ENCODE measurements at places on chromosomes 6 and 20.

- no peaks in the 10 kb centered on the region for H3K4me1 ChIP-seq
- no peak for DNase-seq
- no peak overlapping the region for H3K27ac ChIP-seq
- H3K27me3 ChIP-seq, result no peaks in the 10 kb centered on the region
- no peak overlapping the region for H3K4me3 ChIP-seq
These were observed 423.2 kb downstream of the RFPL4B start for GRCh38 chr6:112770308-112770707.

GRCh38 chr20:63738687-63739129, 868 bp upstream of the SLC2A4RG start:
- H3K27me3 ChIP-seq, result no peaks in the 10 kb centered on the region
- H3K36me3 ChIP-seq, result peaks cover 47% of the 10 kb centered on the region
- H3K4me3 ChIP-seq, result peak overlapping the region; percentile 86

DNA sequence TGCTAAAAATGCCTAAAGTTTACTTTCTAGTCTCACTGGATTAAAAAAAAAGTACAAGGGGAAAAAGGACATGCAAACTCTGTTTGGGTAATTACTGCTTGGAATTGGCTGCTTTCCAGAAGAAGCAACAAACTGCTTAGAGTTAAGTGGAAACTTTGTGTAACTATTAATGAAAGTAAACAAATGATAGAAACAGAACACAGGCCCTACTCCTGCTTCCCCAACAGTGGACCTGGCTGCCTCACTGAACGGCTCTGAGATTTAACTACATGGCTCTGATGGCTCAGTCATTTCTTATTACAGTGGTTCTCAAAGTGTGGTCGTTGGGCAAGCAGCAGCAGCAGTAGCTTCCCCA, 108.5 kb downstream of the MAN1A1 start:
- no peak overlapping the region for H3K27ac ChIP-seq
- H3K27me3 ChIP-seq, result no peaks in the 10 kb centered on the region

DNA sequence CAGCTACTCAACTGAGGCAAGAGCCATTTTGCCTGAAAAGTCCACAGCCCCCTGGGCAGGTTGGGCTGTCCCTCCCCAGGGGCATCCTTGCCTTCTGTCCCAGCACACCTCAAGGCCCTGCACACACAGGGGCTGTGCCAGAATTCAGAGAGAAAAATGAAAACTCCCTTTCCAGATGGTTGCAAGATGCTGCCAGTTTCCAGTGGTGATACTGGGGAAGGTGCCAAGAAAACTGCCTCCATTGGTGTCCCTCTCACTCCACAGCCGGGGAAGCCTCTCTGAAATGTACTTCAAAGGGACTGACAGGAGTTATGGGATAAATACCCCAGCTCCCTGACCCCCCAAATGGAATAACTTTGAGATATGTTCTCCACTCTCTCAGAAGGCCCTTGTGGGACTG, 154.2 kb upstream of the MAFB start:
- no peak overlapping the region for H3K4me3 ChIP-seq
- no peaks in the 10 kb centered on the region for H3K4me1 ChIP-seq
- peaks cover 34% of the 10 kb centered on the region for H3K27me3 ChIP-seq
- H3K27ac ChIP-seq, result no peak overlapping the region

DNA sequence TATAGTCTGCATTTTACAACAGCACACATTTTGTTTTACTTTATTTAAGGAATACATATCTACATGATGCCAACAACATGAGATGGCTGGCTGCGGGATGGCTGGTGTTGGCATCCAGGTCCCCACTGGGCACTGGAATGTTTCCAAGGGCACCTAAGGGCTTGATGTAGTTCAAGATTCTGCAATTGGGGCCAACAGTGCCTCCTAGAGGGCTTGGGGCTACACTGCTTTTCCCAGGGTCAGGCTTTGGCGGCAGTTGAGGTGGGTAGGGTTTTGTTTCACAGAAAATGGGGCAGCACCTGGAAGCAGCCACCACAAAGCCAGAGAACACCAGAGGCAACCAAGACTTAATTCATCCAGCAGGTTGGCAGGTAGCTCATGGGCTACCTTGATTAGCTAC, 202.2 kb upstream of the PRND start:
- H3K27ac ChIP-seq, result no peak overlapping the region
- peaks cover 45% of the 10 kb centered on the region for H3K27me3 ChIP-seq
- no peak overlapping the region for H3K4me3 ChIP-seq
- H3K4me1 ChIP-seq, result no peaks in the 10 kb centered on the region
- no peaks in the 10 kb centered on the region for H3K36me3 ChIP-seq
- no peak for DNase-seq

DNA sequence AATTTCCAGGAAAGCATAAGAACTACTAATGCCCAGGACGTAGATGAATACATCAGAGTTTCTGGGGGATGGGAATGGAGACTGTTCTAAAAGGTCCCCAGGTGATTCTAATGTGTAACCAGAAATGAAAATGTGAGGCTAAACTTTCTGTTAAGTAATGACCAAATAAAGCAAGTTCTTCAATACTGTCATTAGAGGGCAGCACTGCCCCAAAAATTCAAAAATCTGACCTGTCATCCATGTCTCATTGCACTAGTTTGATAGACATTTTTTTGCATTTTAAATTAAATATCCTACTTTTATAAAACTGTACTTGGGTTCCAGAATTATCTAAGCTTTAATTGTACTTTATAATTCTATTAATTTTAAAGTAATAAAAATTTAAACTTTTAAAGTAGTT, 94.9 kb downstream of the RFX6 start:
- H3K36me3 ChIP-seq, result no peaks in the 10 kb centered on the region
- no peaks in the 10 kb centered on the region for H3K27me3 ChIP-seq
- H3K27ac ChIP-seq, result no peak overlapping the region
- H3K4me3 ChIP-seq, result no peak overlapping the region
- H3K4me1 ChIP-seq, result no peaks in the 10 kb centered on the region

GRCh38 chr6:27866357-27867050, 45.7 kb downstream of the OR2B2 start:
- H3K27me3 ChIP-seq, result no peaks in the 10 kb centered on the region
- DNase-seq, result peak; percentile 43
- H3K4me1 ChIP-seq, result peaks cover 42% of the 10 kb centered on the region
- peak overlapping the region; percentile 87 for H3K4me3 ChIP-seq

GRCh38 chr6:44061375-44062104, 65.7 kb downstream of the MRPL14 start:
- no peaks in the 10 kb centered on the region for H3K27me3 ChIP-seq
- no peak overlapping the region for H3K27ac ChIP-seq
- no peaks in the 10 kb centered on the region for H3K4me1 ChIP-seq
- DNase-seq, result no peak

- H3K27me3 ChIP-seq, result no peaks in the 10 kb centered on the region
- no peak for DNase-seq
- no peak overlapping the region for H3K4me3 ChIP-seq
- peak overlapping the region; percentile 29 for H3K27ac ChIP-seq
- H3K4me1 ChIP-seq, result peaks cover 55% of the 10 kb centered on the region
- peaks cover 13% of the 10 kb centered on the region for H3K36me3 ChIP-seq
These were observed 21.4 kb downstream of the JARID2 start for GRCh38 chr6:15267221-15267620.

DNA sequence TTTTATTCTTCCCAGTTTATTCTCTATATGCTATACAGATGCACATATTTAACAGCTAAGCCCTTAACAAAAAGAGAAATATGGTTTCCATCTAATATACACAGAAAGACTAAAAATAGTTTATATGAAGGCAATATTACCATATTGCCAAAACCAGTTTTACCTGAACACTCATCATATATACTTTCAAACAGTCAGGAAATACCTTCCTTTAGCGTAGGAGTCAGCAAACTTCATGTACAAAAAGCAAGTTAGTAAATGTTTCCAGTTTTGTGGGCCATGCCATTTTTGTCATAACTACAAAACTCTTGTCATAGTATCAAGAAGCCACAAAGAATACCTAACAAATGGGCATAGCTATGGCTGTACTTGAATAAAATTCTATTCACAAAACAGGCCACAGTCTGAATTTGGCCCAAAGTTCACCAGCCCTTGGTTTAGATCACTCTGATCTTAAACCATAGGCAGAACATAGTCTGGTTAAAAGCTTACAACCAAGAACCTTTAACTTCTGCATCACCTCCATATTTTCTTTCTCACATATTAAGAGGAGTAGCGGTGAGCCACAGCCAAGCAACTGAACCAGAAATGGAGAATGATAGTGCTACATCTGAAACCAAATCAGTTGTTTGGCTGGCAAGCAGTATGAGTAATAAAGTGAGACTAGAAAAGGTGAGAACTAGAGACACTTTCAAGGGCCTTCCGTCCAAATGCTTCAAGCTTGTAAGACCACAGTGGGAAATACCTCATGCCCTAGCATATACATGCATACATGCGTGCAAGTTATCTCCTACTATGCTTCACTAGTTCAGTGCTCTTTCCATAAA, 116.6 kb downstream of the PTPRK start:
- no peak overlapping the region for H3K27ac ChIP-seq
- no peaks in the 10 kb centered on the region for H3K4me1 ChIP-seq
- no peaks in the 10 kb centered on the region for H3K27me3 ChIP-seq
- no peaks in the 10 kb centered on the region for H3K36me3 ChIP-seq

DNA sequence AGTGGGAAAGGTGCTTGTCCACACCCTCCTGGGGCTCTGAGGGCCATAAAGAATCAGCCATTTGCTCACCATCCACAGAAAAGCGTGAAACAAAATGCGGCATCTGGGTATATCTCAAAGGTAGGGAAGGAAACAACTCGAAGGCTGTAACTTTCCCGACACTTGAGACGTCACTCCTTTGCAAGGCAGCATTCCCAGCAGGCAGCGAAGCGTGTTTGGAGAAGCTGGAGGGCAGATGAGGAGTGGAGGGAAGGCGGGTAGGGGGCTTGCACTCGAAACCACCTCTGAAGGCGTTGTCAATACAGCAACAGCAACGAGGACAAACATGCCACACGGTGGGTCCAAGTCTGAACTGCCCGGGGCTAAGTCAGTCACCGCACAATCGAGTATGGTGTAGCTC, 98.4 kb downstream of the FOXC1 start:
- no peak overlapping the region for H3K4me3 ChIP-seq
- H3K36me3 ChIP-seq, result no peaks in the 10 kb centered on the region
- peaks cover 2% of the 10 kb centered on the region for H3K4me1 ChIP-seq

GRCh38 chr20:34943808-34944567, 11.6 kb downstream of the GSS start:
- H3K27ac ChIP-seq, result peak overlapping the region; percentile 7
- peaks cover 16% of the 10 kb centered on the region for H3K36me3 ChIP-seq
- no peaks in the 10 kb centered on the region for H3K27me3 ChIP-seq
- no peak overlapping the region for H3K4me3 ChIP-seq
- H3K4me1 ChIP-seq, result no peaks in the 10 kb centered on the region

GRCh38 chr6:163367497-163368183, 46.9 kb upstream of the QKI start:
- H3K36me3 ChIP-seq, result no peaks in the 10 kb centered on the region
- H3K27me3 ChIP-seq, result peaks cover 55% of the 10 kb centered on the region
- DNase-seq, result no peak
- no peak overlapping the region for H3K4me3 ChIP-seq
- H3K27ac ChIP-seq, result no peak overlapping the region
- peaks cover 6% of the 10 kb centered on the region for H3K4me1 ChIP-seq

- H3K36me3 ChIP-seq, result no peaks in the 10 kb centered on the region
- H3K27ac ChIP-seq, result no peak overlapping the region
- H3K27me3 ChIP-seq, result peaks cover 28% of the 10 kb centered on the region
- no peak overlapping the region for H3K4me3 ChIP-seq
- DNase-seq, result no peak
These were observed 6.7 kb downstream of the OPN5 start for GRCh38 chr6:47788498-47788884.

GRCh38 chr6:118963003-118963402, 28.0 kb upstream of the MCM9 start:
- no peaks in the 10 kb centered on the region for H3K27me3 ChIP-seq
- no peaks in the 10 kb centered on the region for H3K36me3 ChIP-seq
- no peak for DNase-seq
- H3K27ac ChIP-seq, result no peak overlapping the region

GRCh38 chr6:70136996-70137395, 165.9 kb downstream of the COL9A1 start:
- no peaks in the 10 kb centered on the region for H3K4me1 ChIP-seq
- H3K36me3 ChIP-seq, result no peaks in the 10 kb centered on the region
- no peak overlapping the region for H3K27ac ChIP-seq
- H3K4me3 ChIP-seq, result no peak overlapping the region
- no peaks in the 10 kb centered on the region for H3K27me3 ChIP-seq

DNA sequence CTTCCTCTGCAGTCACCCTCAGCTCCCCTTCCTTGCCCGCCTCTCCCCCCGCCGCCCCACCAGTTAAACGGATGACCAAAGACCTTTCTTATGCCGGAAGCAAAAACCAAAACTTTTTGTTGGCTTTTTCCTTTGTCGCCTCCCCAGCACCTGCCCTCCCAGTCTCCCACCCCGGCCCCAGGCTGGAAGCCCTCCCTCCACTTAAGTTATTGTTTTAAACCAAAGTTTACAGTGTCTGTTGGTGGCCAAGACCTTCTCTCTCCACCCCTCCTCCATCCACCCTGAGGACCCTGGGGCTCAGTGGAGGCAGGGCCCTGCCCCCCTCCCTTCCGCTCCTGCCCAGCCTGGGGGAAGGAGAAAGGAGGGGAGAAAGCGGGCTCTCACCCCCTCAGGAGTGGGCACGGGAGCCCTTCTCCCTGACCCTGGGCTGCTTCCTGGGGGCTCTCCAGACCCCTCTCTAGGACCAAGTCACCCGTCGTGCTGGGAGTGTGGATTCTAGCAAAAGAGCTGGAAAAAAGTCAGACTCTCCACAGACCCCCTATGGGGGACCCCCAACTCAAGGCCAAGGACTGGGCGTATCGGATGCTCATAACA, 38.3 kb upstream of the MDFI start:
- peaks cover 9% of the 10 kb centered on the region for H3K27me3 ChIP-seq
- no peak for DNase-seq
- no peak overlapping the region for H3K27ac ChIP-seq
- H3K4me3 ChIP-seq, result no peak overlapping the region
- H3K36me3 ChIP-seq, result peaks cover 15% of the 10 kb centered on the region

GRCh38 chr6:48199499-48199898, 88.5 kb upstream of the PTCHD4 start:
- no peaks in the 10 kb centered on the region for H3K27me3 ChIP-seq
- no peak overlapping the region for H3K27ac ChIP-seq
- H3K4me1 ChIP-seq, result no peaks in the 10 kb centered on the region

DNA sequence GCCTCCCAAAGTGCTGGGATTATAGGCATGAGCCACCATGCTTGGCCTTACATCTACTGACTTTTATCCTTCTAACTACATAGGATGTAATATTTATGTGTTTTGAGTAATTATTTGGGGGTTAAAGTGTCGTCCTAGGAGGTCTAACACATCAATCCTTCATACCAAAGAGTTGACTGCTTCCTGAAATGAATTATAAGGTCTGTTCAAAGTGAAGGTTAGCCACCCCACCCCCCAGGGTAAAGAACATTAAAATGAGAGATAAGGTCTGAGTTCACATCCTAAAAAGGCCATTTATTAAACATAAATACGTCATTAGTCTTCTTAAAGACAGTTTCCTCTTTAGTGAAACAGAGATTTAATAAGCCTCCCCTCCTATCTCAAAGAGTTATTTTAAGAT, 33.8 kb downstream of the TNFAIP3 start:
- no peak overlapping the region for H3K4me3 ChIP-seq
- H3K4me1 ChIP-seq, result peaks cover 5% of the 10 kb centered on the region
- DNase-seq, result no peak
